ENCODE measurements at places on chromosomes 11 and 22.

- no peak for DNase-seq
Observed at GRCh38 chr22:41425660-41426365, 20.8 kb downstream of the TOB2 start.

- DNase-seq: no peak
Observed at GRCh38 chr11:76230392-76230791, 24.1 kb upstream of the WNT11 start.

DNA sequence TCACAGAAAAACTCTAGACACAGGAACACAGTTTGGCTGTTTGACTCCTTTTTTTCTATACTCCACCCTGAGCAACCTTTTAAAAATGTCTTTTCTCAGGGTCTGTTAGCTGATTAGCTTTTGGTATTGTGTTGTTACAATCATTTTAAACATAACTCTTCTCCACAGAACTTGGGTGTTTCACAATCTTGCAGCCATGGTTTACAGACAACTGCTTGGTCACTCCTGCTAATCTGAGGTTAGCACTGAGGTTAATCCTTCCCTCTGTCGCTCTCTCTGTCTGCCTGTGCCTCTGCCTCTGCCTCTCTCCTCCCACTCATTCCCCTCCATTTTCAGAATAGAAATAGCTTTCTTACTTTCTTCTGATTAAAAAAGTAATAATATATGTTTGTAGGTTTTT is 62.4 kb upstream of the ZBED5 start:
- peak; percentile 97 for DNase-seq

DNA sequence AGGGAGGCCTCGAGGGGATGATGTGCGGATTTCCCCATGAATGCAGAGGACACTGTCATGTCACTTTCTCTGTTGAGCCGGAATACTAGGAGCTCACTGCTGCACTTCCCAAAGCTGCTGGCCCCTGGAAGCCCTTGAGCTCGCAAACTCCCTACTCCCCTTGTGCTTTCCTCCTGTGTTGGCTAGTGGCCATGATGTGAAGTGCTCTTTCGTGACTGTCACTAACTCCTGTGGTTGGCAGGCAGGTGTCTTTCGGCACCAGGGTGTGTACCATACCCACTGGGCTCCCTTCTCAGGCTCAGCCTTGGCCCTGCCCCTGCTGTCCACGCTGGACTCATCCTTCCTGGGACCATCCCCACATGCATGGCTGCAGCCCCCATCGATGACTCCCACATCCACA is 86.2 kb downstream of the BTBD10 start:
- DNase-seq: no peak

GRCh38 chr22:33023153-33023827 is 34.9 kb downstream of the SYN3 start:
- DNase-seq: no peak

GRCh38 chr22:46081831-46082210 is 68.5 kb upstream of the PPARA start:
- no peak for DNase-seq

DNA sequence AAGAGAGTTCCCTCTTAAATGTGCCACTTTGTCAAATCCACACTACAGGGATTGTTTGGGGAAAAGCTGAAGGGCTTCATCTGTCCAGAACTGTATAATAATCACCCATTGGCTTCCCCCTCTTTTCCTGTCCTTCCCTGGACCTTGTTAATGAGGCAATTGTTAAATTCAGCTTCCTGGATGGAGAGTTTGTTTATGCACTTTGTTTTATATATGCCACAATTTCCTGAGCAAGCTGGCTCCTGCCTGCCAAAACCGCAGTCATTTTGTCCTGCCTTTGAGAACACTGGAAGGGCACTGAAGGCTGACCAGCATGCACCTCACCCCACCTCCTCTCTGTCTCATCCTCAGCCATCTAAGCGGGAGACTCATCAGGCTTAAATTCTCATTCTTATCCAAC is 86.2 kb downstream of the MSANTD4 start:
- no peak for DNase-seq

GRCh38 chr11:107044503-107044902 is 26.2 kb upstream of the GUCY1A2 start:
- DNase-seq: no peak

- no peak for DNase-seq
Observed at GRCh38 chr11:115891581-115891980, 387.4 kb upstream of the CADM1 start.

DNA sequence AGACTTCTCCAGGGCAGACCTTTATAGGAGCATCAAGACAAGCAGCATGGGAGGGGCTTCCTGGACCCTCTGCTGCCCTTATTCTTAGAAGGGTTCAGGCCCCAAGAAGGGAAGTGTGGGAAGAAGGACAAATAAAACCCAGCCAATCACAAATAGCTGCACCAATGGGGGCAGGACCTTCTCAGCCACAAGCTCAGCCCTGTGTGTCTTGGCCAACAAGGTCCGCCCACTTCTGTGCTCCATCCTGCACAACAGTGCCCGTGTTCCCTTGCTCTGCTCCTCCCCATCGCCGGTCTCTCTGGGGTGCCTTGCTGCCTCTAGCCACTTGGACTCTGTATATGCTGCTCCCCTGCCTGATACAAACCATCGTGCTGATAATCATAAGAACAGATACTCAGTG is 86.1 kb downstream of the NAT10 start:
- no peak for DNase-seq

GRCh38 chr22:22959147-22959827 is 71.7 kb downstream of the IGLL5 start:
- DNase-seq: peak; percentile 88

- DNase-seq: peak; percentile 36
Observed at GRCh38 chr11:63020671-63021291, 5.1 kb upstream of the SLC22A8 start.

- DNase-seq: peak; percentile 76
Observed at GRCh38 chr11:123707606-123708205, 33.8 kb downstream of the ZNF202 start.

- no peak for DNase-seq
Observed at GRCh38 chr11:79822766-79823165, 381.9 kb upstream of the TENM4 start.

- DNase-seq: peak; percentile 25
Observed at GRCh38 chr11:119091178-119091577, 6.5 kb downstream of the HMBS start.

DNA sequence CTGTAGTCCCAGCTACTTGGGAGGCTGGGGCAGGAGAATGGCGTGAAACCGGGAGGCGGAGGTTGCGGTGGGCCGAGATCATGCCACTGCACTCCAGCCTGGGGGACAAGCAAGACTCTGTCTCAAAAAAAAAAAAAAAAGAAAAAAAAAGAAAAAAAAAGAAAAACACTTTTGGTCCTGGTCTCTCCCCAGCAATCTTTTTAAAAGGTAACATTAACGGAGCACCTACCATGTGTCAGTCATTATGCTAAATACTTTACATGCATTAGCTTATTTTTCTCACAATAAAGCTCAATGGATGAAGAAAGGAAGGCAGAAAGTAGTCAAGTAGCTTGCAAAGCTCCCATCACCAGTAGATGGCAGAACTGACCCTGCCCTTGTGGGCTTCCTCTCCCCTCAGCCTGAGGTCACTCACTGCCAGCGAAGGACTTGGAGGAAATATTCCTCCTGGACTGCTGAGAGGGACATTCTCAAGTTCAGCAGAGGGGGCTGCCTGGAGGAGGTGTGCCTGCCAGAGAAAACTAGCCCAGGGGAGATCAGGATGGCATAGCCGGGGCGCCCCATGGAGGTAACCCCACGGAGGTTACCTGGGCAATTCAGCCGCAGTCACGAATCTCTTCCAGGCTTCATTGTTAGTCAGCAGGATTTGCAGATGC is 15.5 kb downstream of the APOL3 start:
- DNase-seq: peak; percentile 73

Measured in hematopoietic multipotent progenitor cell treated with erythropoietin and hydrocortisone succinate and interleukin-3 and kit ligand, for 6 days (in vitro differentiated cells).